Progenitor cell of endocrine pancreas (in vitro differentiated cells): ENCODE measurements at places on chromosomes 6 and 20.

DNA sequence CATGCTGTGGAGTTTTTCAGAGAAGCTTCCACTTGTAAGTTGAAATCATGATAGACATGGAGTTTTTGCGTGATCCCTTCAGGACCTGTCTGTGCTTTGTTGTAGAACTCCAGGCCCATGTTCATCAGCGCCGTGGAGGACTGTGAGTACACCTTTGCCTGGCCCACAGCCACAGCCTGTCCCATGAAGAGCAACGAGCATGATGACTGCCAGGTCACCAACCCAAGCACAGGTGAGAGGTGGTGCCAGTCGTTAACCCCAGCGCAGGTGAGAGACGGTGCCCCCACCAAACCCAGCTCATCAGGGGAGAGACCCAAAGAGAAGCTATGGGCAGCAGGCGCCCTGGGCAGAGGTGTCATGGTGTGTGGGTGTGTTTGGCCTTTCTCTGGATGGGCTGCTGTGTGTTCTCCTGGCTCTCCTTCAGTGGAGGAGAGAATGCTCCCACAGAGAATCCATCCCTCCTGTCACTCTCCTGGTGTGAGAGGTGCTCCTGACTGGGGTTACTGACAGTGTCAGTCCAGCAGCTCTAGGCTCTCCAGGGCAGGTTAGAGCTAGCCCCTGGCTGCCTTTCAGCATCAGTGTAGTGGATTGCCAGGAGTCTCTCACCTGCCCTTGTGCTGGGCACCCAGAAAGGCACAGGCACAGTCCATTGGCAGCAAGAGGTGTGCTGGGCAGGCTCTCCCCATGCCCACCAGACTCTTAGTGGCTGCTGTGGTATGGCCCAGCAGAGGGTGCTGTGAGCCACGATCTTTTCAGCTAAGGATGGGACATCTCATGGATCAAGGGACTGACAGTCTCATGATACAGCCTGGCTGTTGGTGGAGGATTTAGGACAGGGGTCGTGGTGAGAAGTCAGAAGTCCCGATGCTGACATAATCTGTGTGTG lies 49.6 kb upstream of the SLC22A1 start:
- peaks cover 44% of the 10 kb centered on the region for H3K36me3 ChIP-seq
- no peaks in the 10 kb centered on the region for H3K27me3 ChIP-seq
- no peak for DNase-seq
- no peaks in the 10 kb centered on the region for H3K4me1 ChIP-seq
- no peak overlapping the region for H3K4me3 ChIP-seq
- H3K27ac ChIP-seq, result peak overlapping the region; percentile 46

- DNase-seq, result no peak
- H3K36me3 ChIP-seq, result no peaks in the 10 kb centered on the region
Measured at GRCh38 chr6:161676586-161676985, 402.7 kb upstream of the AGPAT4 start.

GRCh38 chr6:45812922-45813321 lies 202.7 kb downstream of the CLIC5 start:
- no peaks in the 10 kb centered on the region for H3K27me3 ChIP-seq
- H3K4me1 ChIP-seq, result peaks cover 3% of the 10 kb centered on the region
- no peak overlapping the region for H3K27ac ChIP-seq
- no peak for DNase-seq
- H3K36me3 ChIP-seq, result no peaks in the 10 kb centered on the region

DNA sequence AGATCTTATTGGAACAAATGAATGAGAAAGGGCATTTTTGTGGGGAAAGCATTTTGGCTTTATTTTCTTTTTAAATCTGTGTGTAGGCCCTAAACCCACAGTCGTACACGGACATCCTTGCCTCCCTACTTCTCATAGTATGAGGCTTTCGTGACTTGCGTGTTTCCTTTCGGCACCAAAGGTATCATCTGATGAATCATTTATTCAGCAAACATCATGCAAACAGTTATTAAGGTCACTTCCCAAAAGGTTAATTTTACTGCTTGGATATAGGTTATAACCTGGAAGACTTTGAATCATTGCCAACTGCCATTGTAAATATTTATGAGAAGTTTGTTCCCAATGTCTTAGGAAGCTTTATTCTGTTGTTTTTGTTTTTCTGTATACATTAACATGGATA lies 15.1 kb upstream of the SLC22A2 start:
- no peak overlapping the region for H3K27ac ChIP-seq
- no peak overlapping the region for H3K4me3 ChIP-seq

DNA sequence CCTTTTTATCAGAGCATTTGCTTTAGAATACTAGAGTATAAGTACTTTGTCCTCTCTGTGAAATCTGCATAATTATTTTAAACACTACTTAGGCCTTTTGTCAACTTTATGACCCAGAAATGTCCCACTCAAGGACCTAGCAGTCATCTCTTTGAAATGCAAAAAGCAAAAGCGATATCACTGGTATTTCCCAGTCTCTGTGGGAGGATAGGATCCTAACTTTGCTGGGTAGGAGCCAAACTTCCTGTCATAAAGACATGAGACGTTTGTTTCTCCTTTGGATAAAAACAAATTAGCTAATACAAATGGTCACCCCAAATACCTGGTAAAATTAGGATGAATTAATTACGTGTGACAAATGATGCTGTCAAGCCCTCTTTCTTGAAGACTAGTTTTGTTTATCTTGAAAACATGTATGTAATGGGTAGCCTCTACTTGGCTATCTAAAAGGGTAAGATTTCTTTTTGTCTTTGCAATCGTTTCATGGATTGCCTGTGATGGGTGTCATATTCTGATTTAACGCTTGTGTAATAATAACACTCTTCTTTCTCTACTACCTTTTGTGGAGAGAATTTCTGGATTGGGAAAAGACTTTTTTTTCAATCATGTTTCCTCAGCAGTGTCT lies 36.2 kb downstream of the DCDC2 start:
- peaks cover 7% of the 10 kb centered on the region for H3K36me3 ChIP-seq
- H3K4me1 ChIP-seq, result peaks cover 27% of the 10 kb centered on the region
- H3K4me3 ChIP-seq, result no peak overlapping the region
- no peak for DNase-seq
- H3K27ac ChIP-seq, result peak overlapping the region; percentile 75
- no peaks in the 10 kb centered on the region for H3K27me3 ChIP-seq
